ENCODE measurements at places on chromosomes 7 and 10.

DNA sequence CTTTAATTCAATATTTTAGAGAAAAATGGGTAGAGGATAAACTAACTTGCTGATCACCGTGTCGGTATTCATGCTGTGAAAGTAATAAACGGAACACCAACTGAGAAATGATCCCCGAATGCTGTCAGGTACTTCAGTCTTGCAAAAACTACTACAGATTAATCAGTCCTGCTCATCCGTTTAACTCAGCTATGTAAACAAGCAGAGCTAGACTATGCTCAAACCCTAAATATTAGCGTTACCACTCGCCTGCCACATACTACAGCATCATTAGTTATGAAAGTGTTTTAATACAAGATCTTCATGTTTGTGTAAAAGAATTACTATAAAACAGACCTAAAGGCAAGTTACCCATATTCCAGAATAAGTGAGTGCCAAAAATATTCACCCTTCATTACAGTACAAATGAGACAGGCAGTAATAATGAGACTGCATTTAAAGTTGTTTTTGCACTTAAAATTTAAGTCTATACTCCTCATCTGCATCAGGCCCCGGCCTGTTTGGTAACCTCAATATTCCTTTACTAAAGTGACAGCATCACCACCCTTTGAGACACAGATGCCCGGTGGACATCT lies 952 bp downstream of the DNMBP start:
- no peak for DNase-seq

- DNase-seq = no peak
These were observed 76.9 kb upstream of the ANK3 start for GRCh38 chr10:60466267-60467201.

GRCh38 chr7:67554986-67555385 lies 558.4 kb downstream of the TYW1 start:
- DNase-seq = no peak

DNA sequence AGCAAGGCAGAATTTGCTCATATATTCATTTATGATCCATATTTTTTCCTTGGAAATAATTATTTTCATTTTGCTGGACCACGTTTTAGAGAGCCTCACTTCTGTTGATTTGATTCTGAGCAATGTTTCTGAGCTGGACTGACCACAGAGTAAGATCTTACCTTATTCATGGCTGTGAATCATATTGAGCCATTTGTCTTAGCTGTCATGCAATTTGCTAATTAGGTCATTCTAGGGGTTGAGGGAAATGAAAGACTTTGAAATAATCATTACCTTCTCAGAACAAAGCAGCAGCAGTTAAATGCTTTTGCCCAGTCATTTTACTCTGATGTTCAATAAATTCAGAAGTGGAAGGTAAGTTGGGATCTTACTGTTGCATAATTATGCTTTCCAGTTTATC lies 251.4 kb downstream of the SDK1 start:
- DNase-seq = no peak

DNA sequence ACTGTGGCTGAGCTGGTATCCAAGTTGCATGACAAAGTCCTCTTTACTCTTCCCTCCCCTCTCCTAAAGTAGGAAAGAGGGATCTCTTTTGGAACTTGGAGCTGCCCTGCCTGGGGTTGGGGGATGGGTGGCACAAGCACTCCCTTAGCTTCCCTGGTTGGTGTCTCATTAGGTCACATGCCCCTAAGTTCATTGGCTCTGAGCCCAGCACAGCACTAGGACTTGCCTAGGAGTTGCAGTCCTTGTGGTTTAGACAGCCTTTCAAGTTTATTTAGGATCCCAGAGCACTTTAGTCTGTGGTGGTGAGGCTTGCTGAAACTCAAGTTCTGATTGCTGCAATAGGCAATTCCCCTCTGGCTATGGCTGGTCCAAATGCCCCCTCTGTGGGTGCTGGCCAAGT lies 281.4 kb downstream of the NXPH1 start:
- DNase-seq = no peak

DNA sequence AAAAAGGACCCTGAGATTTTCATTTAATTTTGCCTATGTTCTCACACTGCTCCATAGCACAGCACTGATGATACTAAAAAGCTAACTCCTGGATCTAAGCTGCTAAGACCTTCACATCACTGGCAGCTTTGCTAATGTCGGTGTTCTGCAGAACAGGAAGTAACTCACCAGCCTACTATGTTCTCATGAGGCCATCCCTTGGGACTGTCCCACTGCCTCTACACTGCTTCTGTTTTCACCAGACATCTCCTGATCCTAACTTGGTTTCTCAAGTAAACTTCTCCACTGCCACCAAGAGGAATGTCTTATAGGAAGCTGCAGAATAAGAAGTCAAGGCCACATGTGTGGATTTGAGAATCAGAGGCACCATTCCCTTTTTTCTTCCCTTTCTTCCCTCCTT lies 15.1 kb downstream of the HTR7 start:
- DNase-seq = no peak

GRCh38 chr10:101330231-101330630 lies 23.7 kb upstream of the BTRC start:
- DNase-seq = no peak

GRCh38 chr7:128701062-128701785 lies 29.1 kb downstream of the GARIN1A start:
- DNase-seq = no peak

GRCh38 chr10:91111060-91111459 lies 109.4 kb upstream of the PCGF5 start:
- DNase-seq = no peak

- no peak for DNase-seq
These were observed 337.1 kb downstream of the BMPER start for GRCh38 chr7:34242391-34242790.

- DNase-seq = peak; percentile 56
These were observed 1.6 kb downstream of the FAM53B start for GRCh38 chr10:124742413-124743190.

DNA sequence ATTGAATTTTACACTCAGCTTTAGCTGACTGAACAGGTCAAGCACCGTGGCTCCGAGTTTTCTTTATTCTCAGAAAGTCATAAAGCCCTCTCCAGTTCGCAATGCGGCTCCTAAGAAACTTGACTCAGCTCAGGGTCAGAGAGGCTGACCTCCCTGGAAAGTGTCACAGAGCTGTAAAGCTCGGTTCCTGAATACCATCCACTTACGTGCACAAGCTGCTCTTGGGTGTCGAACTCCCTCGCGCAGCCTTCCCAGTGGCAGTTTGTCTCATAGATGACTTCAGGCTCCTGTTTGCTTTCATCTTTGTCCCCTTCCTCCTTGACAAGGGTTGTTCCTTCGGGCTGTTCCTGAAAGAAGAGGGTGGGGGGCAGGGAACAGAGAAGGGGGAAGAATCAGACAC lies 213.7 kb downstream of the GLI3 start:
- DNase-seq = no peak

- DNase-seq = no peak
These were observed 11.5 kb downstream of the IKZF1 start for GRCh38 chr7:50315739-50316671.

- no peak for DNase-seq
These were observed 526.1 kb downstream of the LRMDA start for GRCh38 chr10:75957314-75958120.

DNA sequence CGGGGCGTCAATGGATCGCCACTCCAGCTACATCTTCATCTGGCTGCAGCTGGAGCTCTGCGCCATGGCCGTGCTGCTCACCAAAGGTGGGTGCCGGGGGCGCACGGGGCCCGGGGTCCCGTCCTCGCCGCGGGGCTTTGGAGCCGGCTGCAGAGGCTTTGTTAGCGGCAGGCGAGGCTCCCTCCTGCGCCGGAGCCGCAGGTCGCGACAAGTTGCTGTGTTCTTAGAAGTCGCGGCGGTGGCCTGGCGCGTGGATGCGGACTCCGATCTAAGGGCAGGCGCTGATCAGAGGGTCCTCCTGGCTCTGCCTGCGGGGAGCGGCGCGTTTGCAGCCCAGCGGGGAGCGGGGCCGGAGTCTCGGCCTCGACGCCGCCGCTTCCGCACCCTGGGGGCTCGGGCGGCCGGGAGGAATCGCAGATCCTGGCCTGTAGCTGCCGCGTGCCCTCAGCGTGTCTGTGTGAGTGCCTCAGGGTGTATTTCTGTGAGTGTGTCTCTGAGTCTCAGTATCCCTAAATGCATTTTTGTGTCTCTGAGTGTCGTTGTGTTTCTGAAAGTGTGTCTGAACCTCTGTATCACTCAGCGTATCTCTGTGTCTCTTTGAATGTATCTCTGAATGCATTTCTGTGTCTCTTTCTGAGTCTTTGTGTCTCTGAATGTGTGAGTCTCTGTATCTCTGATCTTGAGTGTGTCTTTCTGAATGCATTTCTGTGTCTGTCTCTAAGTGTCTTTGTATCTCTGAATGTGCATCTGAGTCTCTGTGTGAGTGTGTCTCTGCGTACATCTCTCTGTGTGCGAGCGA lies 766 bp downstream of the BAMBI start:
- no peak for DNase-seq

- peak; percentile 34 for DNase-seq
These were observed 14.0 kb downstream of the DNAJB12 start for GRCh38 chr10:72340510-72341261.

DNA sequence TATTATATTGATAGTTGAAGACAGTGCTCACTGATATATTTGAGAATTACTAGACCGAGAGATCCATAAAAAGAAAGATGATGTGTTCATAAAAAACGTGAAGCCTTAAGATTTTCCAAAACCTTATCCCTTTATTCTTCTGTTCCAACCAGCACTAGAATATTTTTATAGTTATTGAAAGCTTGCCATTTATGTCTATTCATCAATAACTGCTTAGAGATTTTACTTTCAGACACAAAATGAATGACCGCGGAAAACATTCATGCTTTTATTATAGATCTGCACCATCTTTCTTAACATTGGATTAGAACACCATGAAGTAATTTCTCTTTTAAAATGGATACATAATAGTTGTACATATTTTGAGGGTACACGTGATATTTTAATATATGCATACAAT lies 77.6 kb downstream of the FBXL13 start:
- no peak for DNase-seq
